Right atrium auricular region (tissue), 2 donors: ENCODE measurements at places on chromosomes 3 and 15. TPM values are rescaled to one million over a fixed set of nuclear protein-coding genes. Genes with fewer than 3 reads are reported as not detected.

The CADM2 gene
- 6.5 TPM for total RNA-seq

The SLC27A2 gene
- not detected for total RNA-seq

The GASK1A gene
- total RNA-seq = 2.1 TPM

The FGF7 gene
- total RNA-seq = 27.2 TPM

The AHSG gene
- not detected for total RNA-seq

GRCh38 chr3:142947799-142948575 is 15.5 kb downstream of the PAQR9 start:
- no peak overlapping the region for H3K27ac ChIP-seq
- H3K4me1 ChIP-seq = no peaks in the 10 kb centered on the region
- no peaks in the 10 kb centered on the region for H3K36me3 ChIP-seq
- no peaks in the 10 kb centered on the region for H3K27me3 ChIP-seq

GRCh38 chr15:68672781-68673205 is 94.0 kb downstream of the CORO2B start:
- no peaks in the 10 kb centered on the region for H3K27me3 ChIP-seq
- peaks cover 9% of the 10 kb centered on the region for H3K4me1 ChIP-seq
- H3K27ac ChIP-seq = no peak overlapping the region
- no peak for DNase-seq
- H3K36me3 ChIP-seq = no peaks in the 10 kb centered on the region
- H3K4me3 ChIP-seq = no peak overlapping the region

DNA sequence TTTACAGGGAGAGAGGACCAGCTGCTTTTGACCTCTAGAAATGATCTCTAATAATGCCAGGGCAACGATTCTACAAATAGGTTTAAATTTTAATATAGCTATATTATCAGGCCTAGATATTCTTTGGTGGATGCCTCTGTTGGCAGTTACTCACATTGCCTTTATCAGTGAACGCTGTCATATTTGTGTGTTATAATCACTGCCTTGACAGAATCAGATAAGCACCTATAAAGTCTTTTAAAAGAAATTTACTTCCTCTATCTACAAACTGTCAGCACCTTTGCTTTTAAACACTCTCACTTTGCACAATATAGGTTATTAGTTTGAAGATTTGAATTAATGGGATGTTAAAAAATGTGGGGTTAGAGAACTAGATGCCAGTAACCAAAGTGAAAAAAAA is 324.1 kb downstream of the ZIC1 start:
- no peak for DNase-seq
- no peak overlapping the region for H3K27ac ChIP-seq

DNA sequence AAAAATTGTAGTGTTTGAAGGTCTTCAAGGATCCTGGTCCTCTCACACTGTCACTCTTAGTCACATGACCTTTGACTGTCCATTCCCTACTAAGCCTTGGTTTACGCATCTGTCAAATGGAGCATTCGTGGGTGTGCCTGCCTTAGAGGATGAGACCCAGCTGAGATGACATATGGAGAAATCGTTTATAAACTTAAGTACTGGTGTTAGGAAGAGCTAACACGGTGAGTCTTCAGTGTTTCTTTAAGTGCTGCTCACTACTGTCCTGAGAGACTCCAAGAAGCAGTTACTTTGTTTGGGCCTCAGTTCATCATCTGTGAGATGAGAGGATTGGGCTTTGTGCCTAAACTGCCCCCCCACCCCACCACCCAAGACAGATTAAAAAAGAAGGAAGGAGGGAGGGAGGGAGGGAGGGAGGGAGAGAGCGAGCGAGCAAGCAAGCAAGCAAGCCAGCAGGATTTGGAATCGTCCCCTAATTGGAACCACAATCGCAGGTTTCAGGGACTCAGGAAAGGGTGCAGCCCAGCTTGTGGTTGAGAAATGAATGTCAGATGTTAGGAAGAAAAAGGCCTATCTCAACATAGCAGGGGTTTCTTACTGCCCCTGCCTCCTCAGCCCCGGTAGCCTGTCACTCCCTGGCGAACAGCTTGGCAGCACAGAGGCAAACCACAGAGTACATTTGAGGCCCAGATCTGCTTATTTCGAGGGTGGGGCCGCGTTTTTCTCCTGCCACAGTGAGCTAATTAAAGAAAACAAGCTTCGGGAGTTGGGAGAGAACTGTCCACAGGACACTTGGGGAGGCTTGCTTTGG is 32.7 kb downstream of the SMAD3 start:
- no peaks in the 10 kb centered on the region for H3K36me3 ChIP-seq
- H3K27ac ChIP-seq = peak overlapping the region; percentile 74
- DNase-seq = no peak
- H3K27me3 ChIP-seq = no peaks in the 10 kb centered on the region

DNA sequence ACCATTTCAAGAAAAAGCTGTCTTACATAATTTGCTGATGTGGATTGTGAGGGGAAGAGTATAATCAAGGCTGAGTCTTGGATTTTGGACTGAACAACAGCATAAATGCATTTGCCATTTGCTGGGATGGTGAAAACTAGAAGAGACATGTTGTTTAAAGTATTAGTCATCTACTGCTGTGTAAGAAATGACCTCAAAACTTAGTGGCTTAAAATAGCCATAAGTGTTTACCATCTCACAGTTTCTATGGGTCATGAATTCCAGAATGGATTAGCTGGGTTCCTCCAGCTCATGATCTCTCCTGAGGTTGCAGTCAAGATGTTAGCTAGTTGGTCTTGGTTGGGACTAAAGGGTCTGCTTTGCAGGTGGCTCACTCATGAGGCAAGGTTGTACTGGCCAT is 66.2 kb downstream of the SCN11A start:
- DNase-seq = no peak
- no peaks in the 10 kb centered on the region for H3K36me3 ChIP-seq
- H3K4me1 ChIP-seq = no peaks in the 10 kb centered on the region
- no peak overlapping the region for H3K27ac ChIP-seq
- no peaks in the 10 kb centered on the region for H3K27me3 ChIP-seq
- no peak overlapping the region for H3K4me3 ChIP-seq
